Hematopoietic multipotent progenitor cell treated with erythropoietin and hydrocortisone succinate and interleukin-3 and kit ligand, for 17 days (in vitro differentiated cells): ENCODE measurements at places on chromosomes 5 and 9.

DNA sequence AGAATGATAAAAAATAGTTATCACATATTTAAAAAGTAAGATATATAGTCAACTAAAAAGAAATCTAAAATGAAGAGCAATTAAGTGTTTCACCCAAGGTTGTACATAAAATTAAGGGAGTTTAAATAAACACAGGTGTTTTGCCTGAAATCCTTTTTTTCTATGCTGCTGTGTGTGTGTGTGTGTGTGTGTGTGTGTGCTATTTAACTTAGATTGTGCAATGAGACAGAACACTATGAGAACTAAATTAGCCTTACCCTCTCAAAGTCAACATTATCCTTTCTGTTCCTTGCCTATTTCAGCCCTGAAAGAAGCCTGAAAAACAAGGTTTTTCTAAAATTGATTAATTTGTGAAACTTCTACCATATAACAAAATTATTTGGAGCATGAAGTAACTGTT lies 516.2 kb downstream of the ELAVL2 start:
- DNase-seq, result no peak

DNA sequence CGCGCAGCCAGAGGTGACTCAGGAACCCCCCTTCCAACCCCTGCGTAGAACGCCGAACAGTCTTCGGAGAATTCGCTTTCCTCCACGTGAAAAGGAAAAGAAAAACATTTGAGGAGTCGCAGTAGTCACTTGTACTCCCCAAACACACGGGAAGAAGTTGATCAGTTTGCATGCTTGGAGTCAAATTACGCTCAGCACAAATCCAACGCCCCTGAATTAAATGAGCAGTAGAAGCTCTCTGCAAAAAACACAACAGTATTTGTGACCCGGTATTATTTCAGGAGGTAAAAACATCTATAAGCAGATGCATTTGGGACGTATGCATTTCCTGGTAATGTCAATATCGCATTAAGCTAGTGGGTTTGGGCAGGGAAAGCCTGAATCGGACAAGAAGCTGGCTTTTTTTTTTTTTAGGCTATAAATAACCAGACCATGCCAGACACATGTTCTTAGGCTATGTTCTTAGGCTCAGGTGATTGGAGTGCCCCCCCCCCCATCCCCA lies 854 bp upstream of the ARL15 start:
- no peak for DNase-seq

DNA sequence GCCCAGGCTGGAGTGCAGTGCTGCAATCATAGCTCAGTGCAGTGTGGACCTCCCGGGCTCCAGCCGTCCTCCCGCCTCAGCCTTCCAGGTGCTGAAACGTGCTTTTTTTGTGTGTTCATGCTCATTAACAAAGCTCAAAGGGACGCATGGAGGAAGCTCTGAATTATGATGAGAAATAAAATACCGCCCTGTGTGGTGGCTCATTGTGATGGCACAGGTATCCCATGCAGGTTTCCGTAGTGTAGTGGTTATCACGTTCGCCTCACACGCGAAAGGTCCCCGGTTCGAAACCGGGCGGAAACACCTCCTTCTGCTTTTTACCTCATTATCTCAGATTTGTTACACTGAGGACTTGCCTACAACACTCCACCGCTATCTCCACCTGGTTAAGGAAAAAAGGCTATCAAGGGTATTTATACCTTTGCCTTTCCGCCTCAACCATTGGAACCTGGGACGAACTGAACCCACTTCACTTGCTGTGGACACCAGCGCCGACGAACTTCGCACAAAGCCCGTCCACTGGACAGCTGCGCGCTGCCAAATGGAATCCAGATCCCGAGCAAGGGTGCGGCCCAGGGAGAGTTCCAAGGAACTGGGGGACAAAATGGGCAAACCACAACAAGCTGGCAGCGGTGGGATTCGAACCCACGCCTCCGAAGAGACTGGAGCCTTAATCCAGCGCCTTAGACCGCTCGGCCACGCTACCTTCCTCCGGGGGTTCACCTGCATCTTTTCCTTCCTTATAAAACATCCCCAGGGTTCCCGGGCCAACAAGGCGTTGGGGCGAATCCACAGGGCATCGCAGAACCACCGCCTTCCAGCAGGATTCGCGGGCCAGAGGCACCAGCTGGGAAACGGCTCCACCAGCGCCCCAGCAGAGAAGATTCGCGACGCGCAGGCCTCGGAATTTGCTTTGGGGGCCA lies 26.3 kb downstream of the OR2V2 start:
- no peak for DNase-seq

DNA sequence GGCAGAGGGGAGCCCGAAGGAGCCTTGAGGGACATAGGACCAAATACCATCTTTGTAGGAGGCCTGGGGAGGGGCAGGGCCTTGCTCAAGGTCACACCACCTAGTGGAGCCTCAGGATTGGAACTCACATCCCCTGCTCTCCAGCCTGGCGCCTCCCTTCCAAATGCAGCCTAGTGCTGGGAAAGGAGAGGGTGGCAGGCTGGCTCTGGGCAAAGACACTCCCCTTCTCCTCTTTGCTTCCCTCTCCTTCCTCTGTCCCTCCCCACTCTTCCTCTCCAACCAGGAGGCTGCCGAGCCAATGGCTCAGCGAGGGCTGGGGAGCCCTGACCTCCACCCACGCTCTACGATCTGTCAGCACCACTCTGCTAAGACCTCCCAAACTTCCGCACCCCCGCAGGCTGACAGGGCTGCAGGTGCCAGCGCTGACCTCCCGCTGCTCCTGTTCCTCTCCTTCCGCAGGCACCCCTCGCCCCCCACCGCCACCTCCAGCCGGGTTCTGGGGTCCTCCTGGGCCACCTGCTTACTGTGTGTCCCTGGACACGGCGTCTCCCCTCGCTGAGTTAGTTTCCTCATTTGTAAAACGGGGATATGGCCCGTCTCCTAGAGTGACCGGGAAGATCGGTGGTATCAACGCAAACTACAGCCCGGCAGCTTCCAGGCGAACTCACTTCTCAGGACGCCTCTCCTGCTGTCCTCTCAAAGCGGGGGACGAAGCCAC lies 52.9 kb downstream of the C9orf50 start:
- DNase-seq, result no peak

- no peak for DNase-seq
Observed at GRCh38 chr5:103667068-103667467, 104.5 kb upstream of the NUDT12 start.

DNA sequence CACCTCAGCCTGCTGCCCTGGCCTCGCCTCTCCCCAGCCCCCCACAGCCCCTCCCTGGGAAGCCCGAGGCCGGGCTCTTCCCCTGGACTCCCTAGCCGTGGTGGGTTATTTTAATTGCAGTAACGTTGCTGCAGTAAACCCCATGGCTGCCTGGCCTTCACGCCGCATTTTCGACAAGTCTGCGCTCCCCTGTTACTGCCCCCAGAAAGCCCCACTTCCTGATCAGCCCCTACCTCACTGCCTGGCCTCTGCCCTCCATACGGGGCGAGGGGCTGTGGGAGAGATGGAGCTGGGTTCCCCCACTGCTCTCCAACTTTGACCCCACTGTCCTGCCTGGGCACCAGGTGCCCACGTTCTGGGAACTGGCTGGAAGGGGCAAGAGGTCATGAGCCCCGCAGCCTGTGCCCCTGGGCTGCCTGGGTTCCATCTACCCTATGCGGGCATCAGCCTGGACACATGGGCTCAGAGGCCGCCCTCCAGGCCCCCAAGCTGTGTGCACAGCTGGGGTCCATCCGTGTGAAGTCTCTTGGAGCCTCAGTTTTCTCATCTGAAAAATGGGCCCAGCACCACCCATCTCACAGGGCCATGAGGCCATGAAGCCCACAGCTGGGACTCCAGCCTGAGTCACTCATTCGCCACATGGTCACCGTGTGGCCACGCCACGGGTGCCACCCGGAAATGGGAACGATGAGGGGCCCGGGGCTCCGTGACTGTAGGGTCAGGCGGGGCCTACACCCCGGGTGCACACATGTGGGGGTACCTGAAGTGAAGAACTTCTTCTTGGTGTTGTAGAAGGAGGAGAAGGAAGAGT lies 11.5 kb downstream of the EGFL7 start:
- no peak for DNase-seq

DNA sequence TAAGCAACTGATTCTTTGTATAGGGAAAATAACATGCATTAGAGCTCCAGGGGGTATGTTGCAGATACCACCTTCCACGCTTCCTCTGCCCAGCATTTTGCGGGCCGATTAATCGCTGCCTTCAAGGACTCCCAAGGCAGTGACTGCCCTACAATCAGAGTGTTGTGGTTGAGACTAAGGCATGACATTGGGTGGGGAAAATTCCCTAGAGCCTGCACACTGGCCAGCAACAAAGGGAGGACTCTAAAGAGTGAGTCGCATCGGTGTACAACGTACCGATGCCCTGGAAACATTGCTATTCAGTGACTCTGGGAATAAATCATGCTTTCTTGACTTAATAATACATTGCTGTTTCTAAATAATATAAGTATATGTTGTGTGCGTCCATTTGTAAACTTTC lies 119.7 kb downstream of the ZNF462 start:
- no peak for DNase-seq

DNA sequence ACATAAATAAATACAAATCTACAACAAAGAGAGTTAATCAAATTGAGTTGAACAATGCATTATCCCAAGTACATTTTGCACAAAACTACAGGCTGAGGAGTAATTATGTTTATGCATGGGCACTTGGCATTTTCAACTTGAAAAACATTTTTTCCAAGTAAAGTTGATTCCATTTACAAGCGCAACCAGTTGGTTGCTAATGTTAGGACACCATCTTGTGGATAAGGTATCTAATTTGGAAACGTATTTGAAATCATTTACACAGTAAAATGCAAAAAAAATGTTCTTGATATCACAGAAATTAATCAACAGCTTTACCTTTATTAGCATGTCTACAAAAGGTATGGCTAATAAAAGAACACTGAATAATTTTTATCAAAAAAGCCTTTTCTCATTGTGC lies 18.8 kb downstream of the FTMT start:
- DNase-seq, result no peak

- DNase-seq, result no peak
Observed at GRCh38 chr9:36791222-36791950, 218.7 kb downstream of the MELK start.

GRCh38 chr5:62432621-62433064 lies 20.1 kb downstream of the IPO11 start:
- peak; percentile 74 for DNase-seq

- no peak for DNase-seq
Observed at GRCh38 chr5:135422419-135422818, 23.4 kb upstream of the MACROH2A1 start.

- DNase-seq, result no peak
Observed at GRCh38 chr9:114078021-114078780, at the start of gene AMBP. Gene AMBP (minus strand): TSS chr9:114078300. CDS start chr9:114078209, 91 bp downstream.

DNA sequence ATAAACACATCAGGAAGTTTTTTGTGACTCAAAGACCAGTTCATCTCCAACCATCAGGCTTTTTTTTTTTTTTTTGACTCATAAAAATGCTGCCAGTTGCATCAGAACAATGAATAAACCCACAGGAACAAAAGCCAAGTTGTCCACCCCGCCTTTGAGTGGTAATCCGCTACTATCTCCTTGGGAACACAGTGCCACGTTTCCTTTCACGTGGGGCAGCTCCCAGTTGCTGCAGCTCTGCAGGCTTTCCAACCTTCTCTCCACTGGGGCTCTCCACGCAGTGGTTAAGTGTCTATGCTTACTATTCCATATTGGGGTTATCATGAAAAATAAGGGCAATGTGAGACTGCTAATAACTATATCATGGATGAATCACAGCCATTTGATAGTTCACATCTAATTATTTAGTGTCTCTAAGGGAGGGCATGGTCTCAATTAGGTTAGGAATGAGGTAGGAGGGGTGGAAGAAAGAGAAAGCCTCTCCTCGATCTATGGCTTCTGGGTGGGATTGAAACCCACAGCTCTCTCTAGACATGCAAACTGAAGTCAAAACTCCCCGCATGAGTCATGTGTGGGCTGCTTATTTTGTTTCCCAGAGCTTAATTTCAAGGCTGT lies 55.8 kb upstream of the ACTBL2 start:
- DNase-seq, result no peak

DNA sequence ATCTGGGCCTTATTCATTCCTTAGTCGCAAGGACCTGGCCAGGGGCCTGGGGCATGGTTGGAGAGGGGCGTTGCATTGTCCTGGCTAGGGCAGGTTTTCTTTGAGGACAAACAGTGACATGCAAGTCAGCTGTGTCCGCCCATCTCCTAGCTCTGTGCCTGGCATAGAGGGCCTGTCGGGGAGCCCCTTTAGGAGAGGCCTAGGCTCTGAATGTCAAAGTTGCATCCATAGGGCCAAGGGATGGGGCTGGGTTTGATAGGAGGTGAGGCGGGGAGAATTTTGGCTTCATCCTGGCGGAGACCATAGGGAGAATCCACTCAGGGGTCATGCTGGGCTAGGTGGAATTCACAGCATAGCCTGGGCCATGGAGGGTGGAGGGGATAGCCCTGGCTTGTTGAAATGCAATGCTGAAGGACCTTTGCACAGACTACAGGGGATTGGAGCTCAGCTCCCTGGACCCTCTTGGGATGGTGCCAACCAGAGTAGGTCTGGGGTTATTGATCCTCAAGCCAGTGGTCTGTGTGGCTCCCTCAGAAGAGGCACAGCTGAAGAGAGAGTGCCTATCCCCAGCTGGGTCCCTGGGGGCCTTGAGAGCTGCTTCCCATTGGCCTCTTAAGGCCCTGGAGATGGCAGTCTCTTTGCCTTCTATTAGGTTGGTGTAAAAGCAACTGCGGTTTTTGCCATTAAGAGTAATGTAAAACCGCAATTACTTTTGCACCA lies 104.0 kb downstream of the RGS3 start:
- DNase-seq, result no peak

DNA sequence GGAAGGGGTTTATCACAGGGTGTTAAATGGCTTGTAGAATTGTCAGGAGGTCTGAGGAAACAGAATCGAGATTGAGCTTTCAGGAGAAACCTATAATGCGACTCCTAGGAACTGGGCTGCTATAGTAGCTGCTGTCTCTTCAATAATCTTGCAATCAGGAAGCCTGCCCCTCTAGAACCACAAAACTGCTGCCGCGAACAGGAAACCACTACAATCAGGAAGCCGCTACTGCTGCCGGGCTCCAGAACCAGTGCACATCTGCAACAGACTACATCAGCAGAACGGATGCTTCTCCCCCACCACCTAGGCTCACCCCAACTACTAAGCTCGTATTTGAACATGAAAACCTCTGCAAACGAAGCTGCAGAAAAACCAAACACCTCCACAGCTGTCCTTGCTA lies 31.6 kb downstream of the TNFSF8 start:
- no peak for DNase-seq

DNA sequence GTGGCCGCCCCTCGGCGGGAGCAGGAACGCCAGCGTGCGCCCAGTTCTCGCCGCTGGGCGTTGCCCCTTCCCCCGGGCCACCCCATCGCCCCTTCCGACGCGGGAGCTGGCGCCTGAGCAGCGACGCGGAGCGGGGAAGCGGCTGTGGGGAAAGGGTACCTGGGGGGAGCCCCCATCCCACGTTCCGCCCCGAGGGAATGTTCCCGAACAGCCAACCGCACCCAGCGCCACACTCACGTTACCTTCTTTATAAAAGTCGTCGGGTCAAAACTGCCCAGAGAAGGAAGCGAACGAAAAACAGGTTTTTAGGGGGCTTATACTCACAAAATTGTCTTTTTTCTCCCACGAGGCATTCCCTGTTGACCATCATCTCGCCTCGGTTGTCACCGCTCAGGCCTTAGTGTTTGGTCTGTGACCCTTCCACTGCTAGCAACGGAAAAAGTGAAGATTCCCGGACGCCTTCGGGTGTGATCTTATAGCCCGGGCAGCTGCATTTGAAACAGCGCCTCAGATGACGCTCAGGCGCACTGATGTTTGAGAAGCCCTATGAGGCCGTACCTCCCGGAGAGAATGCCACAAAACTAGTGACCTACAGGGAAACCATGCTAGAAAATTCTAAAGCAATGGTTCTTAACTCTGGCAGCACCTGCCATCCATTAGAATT lies 475 bp upstream of the GOLM1 start:
- DNase-seq, result no peak

GRCh38 chr9:29750062-29750461 lies 2176.8 kb upstream of the C9orf72 start:
- DNase-seq, result no peak

- no peak for DNase-seq
Observed at GRCh38 chr9:7073706-7074105, 315.9 kb downstream of the KDM4C start.
